ENCODE measurements at places on chromosomes 1 and 21. TPM values are rescaled to one million over a fixed set of nuclear protein-coding genes. Genes with fewer than 3 reads are reported as not detected.

Gene VANGL1
- 9.5 TPM for total RNA-seq

DNA sequence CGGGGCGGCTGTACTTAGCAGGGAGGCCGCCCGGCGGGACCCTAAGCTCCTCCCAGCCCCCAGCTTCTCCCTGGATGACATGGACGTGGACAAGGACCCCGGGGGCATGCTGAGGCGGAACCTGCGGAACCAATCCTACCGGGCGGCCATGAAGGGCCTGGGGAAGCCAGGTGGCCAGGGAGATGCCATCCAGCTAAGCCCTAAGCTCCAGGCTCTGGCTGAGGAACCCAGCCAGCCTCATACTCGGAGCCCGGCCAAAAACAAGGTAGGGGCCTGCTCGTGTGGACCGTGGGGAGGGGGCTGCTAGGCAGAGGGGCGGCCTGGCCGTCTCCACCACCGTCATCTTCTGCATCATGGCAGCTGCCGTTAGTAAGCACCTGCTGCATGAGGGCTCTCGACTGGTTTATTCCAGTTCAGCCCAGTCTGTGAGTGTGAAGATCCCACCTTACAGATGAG is 9.0 kb downstream of the ARHGEF16 start:
- no peak for DNase-seq

GRCh38 chr1:52365071-52365745 is 797 bp downstream of the CC2D1B start:
- peak; percentile 72 for DNase-seq

DNA sequence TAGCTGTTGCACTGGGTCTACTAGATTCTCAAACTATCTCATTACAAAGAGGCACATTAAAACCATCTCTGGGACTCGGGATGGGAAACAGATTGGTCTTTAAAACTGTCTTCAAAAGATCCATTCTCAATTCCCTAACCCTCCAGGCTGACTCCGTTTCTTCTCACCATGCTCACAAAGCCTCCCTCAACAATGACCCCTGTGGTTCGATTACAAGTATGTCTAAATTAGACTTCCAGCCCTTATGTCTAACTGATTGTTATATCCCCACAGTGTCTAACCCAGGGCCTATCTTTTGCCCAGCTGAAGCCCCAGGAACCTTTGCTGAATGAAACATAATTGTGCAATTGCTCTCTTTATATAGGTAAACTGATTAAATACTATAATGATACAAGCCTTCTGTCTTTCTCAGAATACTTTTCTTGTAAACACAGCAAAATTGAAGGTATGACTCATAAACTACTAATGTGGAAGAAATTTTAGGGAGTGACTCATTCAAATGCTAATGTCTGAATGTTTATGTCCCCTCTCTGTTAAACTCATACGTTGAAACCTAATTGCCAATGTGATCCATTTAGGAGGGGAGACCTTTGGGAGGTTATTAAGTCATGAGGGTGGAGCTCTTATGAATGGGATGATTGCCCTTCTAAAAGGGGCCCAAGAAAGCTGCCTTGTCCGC is 65.6 kb upstream of the DAB1 start:
- no peak for DNase-seq

Gene CD2
- 2.1 TPM for total RNA-seq

DNA sequence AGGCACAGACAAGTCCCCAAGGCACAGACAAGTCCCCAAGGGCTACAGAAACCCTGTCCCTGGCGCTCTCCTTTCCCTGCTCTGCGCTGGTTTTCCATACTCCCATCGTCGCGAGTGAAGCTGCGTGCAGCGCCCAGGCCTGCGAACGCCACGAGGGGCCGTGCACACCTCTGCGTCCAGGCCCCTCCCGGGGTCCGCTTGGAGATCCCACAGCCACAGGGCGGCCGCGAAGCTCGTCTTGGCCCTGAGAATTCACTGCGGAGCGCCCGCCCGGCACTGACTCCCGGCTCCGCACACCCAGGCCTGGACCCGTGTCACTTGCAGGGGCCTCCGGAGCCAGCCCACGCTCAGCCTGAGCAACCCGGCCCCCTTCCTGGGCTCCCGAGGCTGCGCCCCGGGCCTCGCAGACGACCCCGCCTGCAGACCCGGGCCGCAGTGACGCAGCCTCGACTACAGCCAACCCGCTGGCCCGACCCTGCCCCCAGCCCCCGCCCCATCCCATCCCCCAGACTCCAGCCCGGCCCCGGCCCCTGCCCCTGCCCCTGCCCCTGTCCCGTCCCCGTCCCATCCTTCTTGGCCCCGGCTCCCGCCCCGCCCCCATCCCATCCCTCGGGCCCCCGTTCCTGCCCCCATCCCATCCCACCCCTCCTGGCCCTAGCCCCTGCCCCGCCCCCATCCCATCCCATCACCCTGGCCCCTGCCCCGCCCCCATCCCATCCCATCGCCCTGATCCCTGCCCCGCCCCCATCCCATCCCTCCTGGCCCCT is 841 bp downstream of the POFUT2 start:
- peak; percentile 64 for DNase-seq

Gene HMGCS2
- not detected for total RNA-seq

DNA sequence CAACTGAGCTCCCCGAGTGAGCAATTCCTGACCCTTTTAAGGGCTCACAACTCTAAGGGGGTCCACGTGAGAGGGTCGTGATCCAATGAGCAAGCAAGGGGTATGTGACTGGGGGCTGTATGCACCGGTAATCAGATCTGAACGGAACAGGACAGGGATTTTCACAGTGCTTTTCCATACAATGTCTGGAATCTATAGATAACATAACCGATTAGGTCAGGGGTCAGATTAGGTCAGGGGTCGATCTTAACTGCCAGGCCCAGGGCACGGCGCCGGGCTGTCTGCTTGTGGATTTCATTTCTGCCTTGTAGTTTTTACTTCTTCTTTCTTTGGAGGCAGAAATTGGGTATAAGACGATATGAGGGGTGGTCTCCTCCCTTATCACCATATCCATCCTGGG is 30.7 kb upstream of the OPRD1 start:
- DNase-seq = no peak

Gene VCAM1
- 36.2 TPM for total RNA-seq

- DNase-seq = no peak
These were observed 13.5 kb downstream of the FALEC start for GRCh38 chr1:150529017-150529416.

Gene TCP10L
- total RNA-seq = 1.9 TPM
